ENCODE measurements at places on chromosomes 6 and 20.
A peak's percentile ranks its signal among the peaks of the same experiment; 100 is the strongest.

DNA sequence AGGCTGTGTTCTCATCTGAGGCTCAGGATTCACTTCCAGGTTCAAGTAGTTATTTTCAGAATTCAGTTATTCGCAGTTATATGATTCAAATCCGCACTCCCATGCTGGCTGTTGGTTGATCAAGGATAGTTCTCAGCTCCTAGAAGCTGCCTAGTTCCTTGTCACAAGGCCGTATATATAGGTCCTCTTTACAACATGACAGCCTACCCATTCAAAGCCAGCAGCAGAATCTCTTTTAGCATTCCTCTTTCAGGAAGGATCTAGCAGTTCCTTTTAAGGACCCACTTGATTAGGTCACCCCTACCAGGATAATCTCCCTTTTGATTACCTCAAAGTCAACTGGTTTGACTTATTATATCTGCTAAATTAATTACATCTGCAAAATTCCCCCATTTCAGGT lies 23.8 kb upstream of the LAMP5 start:
- DNase-seq = no peak

DNA sequence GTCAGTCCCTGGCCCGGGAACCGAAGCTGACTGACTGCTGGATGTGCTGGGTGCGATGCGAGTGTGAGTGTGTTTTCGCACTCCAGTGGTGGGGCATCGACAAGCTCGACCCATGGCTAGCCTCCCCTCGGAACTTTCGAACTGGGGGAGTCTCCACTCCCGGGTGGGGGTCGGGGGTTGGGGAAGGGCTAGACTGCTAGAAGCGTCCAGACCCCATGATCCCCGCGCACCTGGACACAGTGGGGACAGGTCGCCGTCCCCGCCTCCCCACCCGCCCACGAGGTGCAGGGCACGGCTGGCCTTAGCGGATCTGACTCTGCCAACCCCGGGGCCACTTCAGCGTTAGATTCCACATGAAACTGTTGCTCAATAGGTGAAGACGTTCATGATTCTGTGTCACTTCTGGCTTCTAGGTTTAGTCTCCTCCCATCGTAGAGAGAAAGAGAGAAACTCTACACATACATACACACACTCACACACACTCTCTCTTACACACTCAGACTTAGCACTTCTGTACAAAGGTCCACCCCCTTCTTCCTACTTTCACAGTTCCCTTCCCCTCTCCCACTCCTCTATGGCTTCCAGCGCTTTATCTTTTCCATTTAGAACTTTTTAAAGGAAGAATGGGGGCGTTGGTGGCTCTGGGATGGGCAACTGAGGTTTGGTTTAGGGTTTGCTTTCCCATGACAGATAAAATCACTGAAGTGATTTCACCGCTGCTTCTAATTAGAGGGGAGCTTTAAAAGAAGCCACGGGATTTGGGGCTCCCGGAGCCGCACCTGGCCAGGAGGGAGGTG lies 5.1 kb upstream of the TFAP2A start:
- DNase-seq = peak; percentile 74

- DNase-seq = no peak
Measured at GRCh38 chr6:34094474-34095135, 51.3 kb downstream of the GRM4 start.

DNA sequence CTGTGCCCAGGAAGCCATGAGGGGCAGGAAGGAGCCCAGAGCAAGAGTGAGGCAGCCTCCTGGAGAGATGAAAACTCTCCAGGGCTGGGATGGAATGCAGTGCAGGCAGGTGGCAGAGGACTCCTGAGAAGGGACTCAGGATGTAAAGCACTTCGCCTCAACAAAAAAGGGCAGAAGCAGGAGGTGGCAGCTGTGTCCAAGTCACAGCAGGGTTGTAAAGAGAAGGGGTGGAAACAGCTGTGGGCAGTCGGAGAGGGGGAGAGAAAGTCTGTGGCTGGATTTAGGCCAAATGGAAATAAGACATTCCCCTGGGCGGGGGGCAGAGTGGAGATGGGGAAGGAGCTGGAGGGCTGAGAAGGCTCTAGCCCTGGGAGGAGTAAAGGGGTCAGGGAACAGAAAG lies 34.9 kb downstream of the CYP21A2 start:
- no peak for DNase-seq

GRCh38 chr6:77072694-77073409 lies 390.4 kb downstream of the HTR1B start:
- DNase-seq = no peak

GRCh38 chr6:168737481-168737880 lies 296.5 kb downstream of the SMOC2 start:
- DNase-seq = no peak

DNA sequence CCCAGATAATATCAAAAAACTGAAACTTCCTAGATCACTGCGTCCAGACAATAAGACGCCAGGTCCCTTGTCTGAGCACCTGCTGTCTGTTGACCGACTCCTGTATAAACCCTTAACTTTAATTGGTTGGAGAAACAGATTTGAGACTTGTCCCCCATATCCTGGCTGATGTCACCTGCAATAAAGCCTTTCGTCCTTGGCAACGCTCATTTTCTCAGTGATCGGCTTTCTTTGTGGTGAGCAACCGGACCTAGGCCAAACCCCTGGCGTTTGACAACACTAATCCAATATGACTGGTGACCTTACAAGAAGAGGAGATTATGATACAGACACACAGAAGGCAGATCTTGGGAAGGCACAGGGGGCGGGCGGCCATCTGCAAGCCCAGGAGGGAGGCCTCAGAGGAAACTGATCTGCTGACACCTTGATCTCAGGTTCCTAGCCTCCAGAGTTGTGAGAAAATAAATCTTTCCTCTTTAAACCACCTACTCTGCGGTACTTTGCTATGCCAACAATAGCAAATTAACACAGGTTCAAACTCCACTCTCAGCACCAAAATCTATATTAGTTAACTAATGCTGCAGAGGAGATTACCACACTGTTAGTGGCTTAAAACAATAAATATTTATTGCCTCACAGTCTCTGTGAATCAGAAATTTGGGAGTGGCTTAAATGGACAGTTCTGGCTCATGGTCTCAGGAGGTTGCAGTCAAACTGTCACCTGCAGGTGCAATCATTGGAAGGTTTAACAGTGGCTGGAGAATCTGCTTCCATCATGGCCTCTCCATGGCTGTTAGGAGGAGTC lies 178.7 kb downstream of the OTOR start:
- DNase-seq = no peak

- DNase-seq = no peak
Measured at GRCh38 chr20:63037669-63038268, 31.0 kb upstream of the BHLHE23 start.

DNA sequence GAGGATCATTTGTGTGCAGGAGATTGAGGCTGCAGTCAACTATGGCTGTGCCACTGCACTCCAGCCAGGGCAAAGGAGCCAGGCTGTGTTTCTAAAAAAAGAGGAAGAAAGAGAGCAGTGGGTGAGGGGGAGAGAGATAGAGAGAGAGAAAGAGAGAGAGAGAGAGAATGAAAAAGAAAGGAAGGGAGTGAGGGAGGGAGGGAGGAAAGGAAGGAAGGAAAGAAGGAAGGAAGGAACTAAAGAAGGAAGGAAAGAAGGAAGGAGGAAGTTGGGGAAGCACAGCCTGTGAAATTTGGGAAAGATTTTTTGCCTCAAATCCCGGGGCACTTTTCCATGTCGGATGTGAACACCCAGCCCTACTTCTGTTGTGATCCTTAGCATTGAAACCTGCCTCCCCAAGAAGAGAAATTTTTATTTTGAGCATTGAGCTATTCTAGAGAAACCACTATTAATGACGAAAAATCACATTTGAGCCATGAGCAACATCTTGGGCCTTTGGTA lies 57.8 kb downstream of the FOXA2 start:
- DNase-seq = no peak

- no peak for DNase-seq
Measured at GRCh38 chr20:32364554-32365208, 6.5 kb downstream of the ASXL1 start.

DNA sequence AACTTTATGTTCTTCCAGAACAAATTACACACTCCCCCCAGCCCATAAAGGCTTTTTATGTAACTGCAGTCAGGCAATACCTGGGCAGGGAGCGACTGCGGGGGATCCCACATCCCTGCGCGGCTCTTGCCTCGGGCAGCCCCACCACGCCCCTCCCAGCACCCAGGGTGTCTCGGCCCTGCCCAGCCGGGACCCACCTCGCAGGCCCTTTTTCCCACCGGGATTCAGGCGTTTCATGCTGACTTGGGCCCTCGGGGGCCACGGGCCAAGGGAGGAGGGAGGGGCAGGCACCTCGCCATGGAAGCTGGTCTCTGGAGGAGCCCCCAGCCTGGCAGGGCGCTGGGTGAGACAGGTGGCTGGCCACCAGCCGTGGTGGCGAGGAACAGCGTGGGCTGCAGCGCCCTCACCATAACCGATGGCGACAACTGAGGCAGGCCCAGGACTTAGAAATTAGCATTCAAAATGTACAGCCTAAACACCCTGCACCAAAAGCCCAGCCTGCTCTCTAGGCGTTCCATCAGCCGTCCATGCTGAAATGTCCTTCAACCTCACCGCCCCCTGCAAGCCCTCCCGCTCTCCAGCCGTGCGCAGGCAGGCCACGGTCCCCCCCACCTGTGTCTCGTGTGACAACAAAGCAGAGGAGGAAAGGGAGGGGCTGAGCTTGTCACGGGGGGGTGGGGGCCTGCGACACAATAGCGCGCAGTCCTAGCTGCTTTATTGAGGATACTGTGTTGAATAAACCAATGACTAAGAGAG lies 15.1 kb upstream of the FOXC1 start:
- peak; percentile 72 for DNase-seq

GRCh38 chr20:41050361-41051008 lies 21.9 kb downstream of the TOP1 start:
- no peak for DNase-seq

GRCh38 chr20:16612706-16613105 lies 39.5 kb upstream of the KIF16B start:
- DNase-seq = no peak

- DNase-seq = no peak
Measured at GRCh38 chr6:44211284-44211683, 5.4 kb upstream of the MYMX start.

DNA sequence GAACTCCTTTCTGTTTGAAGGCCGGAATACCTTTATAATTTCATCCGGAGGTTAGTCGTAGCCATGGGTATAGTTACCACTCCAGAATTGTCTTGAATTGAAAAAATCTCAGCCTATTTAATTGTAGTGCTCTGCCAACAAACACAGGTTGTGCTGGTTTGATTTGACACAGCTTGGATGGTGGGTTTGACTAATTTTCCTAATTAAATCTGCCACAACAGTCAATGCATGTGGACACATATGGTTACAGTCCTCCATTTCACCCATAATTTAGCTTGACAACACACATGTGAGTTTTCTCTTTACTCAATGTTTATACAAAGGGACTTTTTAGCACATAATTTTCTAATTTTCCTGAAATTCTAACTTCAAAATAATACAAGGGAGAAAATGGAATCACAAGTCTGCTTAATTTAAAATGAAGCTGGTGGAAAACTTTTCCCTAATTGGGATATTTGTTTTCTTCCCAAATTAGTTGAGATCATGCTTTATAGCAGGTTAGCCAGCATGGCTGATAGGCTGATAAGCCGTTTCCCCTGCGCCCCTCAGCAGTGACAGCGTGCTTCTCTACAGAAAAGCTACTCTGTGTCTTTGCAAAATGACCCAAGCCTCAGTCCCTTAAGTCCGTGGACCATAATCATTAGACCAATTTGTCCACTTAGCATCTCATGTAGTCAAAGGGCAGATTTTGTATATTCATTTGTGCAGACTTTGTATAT lies 463.5 kb upstream of the FLRT3 start:
- DNase-seq = no peak

- DNase-seq = no peak
Measured at GRCh38 chr6:63447134-63447533, 125.1 kb upstream of the LOC128125822 start.

DNA sequence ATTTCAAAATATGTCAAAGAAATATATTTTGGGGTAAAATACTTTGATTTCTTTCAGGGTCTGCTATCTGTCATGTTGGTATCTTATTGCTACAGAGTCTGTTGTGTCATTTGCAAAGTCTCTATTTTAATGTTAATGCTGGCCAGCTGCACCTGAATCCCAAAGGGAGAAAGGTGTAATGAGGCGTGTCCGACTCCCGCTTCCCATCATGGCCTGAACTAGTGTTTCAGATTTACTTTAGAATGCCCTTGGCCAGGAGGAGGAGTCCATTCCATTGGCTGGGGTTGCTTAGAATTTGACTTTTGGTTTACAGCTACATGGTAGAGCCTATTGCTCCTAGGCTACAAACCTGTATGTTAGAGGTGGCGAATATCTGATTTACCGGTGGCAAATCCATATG lies 69.3 kb downstream of the FAM50B start:
- no peak for DNase-seq

DNA sequence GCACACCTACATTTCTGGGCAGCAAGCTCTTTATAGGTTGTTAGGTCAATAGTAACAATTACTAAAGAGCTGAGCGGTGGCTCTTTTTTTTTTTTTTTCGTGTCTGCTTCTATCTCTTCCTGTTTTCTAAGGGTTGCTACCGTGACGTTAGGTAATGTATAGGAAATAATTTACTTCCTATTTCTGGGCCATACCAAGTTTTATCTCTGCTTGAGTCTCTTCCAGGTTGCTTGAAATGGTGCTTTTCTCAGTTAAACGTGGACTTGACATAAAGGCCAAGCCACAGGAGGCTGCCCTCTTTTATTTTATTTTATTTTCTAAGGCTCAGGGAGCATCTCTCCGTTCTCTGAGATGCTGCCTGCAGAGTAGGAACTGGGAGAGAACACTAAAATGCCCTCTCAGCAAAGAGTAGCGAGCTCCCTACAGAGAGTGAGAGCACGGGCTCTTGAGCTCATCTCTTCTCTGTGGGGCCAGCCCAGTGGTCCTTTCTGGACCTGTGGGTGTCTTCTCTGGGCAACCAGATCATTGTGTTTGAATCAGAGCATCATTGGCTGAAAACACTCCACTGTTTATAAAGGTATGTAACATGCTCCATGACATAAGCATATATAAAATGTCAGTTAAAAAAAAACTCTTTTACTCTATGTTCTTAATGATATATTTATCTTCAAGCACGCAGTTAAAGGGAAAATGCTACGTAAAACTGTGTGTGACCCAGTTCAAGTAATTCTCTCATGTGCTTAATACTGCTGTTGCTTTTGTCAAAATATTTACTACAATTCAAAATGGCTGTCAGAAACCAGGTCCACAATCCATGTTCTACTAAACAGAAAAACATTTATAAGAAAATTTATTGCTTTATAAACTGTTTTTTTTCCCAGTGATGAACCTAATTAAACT lies at the start of gene ZNF831:
TSS of gene ZNF831 (plus strand) at position 191 of the 900 bp plus-strand sequence. CDS start 27,199 bp downstream, outside the sequence.
- DNase-seq = no peak

DNA sequence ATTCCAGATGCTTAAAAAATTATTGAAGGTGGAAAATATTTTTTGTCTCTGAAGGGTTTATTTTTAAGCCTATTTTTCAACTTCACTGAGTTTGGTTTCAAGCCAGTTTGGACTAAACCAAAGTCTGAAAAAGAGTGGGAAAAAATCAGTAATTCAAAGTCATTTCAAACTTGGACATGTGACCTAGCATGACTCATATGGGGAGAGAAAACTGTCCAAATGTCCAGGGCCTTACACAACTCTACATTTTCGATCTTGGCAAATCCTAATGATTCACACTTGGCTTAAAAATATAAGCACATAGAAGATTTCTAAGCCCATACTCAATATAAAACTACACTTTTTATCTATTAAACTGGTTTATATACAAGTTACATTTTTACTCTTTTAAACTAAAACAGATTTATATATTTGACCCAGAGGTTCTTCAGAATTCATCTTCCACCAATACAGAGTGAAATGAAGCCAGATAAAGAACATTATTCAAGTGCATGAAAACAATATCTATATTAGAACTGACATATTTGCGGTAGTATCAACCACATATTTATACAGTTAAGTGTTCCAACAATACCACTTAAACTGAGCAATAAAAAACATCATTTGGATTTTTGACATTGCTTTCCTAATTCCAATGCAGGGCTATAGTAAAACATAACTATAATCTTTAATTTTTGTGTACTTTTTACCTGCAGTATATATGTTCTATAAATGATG lies 110.3 kb upstream of the TCF21 start:
- DNase-seq = no peak
